Cerebellar nuclear complex (tissue), 1 donor: ENCODE measurements at places on chromosomes 4 and X.

DNA sequence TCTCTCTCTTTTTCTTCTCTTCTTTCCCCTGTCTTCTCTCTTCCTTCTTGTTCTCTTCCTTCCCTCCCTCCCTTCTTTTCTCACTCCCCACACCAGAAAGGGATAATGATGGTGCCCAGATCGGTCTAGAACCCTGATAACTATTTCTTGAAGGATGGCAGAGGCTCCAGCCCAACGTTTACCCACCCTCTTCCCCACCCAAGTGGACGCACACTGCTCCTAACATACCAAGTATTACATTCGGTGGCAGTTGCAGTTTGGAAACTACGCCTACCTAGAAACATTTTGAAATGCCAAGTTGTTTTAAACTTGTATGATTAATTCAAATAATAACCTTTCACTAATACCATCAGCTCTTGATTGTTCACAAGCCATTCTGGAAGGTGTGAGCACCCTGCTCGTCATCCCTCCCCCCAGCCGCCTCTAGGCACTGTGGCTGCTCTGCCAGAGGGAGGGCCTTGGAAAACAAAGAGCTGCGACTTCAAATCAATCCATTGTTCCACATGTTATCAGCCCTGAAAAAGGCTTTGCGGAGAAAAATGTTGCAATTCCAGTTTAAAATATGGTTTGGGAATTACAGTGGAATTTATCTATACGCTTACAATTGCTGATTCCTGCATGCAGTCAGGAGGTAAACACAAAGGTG lies 1017.5 kb upstream of the TENM3 start:
- DNase-seq, result no peak

DNA sequence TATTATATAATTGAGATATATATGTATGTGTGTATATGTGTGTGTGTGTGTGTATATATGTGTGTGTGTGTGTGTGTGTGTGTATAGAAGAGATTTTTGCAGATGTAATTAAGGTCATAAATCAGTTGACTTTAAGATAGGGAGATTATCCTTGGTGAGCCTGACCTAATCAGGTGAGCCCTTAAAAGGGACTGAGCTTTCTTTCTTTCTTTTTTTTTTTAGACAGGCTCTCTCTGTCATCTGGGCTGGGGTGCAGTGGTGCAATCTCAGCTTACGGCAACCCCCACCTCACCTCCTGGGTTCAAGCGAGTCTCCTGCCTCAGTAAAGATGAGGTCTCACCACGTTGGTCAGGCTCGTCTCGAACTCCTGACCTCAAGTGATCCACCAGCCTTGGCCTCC lies 155.1 kb upstream of the RASGEF1B start:
- DNase-seq, result no peak

- no peak for DNase-seq
These were observed 68.7 kb downstream of the ENPP6 start for GRCh38 chr4:184148738-184149637.

GRCh38 chr4:77669946-77670590 lies 64.4 kb downstream of the CXCL13 start:
- no peak for DNase-seq

- DNase-seq, result no peak
These were observed at the start of gene SLC49A3 for GRCh38 chr4:688854-689681. Gene SLC49A3, minus strand, starts transcription at chr4:689151. Its CDS starts 24 bp downstream, at chr4:689127.

DNA sequence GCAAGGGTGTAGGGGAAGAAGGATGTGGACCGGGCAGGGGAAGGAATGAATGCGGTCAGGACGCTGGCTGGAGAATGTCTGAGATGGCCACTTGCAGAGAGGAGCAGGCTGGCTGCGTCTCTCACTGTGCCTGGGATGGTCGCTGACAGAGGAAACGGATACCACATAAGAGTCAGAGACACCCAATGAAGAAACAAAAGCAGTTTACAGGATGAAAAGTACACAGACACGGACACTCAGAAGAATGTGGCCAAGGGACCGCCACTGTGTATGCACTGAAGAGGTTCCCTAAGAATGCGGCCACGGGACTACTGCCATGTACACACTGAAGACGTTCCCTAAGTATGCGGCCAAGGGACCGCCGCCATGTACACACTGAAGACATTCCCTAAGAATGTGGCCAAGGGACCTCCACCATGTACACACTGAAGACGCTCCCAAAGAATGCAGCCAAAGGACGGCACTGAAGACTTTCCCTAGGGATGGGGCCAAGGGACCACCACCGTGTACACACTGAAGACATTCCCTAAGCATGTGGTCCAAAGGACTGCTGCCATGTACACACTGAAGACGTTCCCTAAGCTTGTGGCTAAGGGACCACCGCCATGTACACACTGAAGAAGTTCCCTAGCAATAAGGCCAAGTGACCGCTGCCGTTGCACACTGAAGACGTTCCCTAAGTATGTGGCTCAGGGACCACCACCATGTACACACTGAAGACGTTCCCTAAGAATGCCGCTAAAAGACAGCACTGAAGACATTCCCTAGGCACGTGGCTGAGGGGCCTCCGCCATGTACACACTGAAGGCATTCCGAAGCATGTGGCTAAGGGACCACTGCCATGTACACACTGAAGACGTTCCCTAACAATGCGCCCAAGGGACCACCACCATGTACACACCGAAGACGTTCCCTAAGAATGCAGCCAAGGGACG lies 32.2 kb downstream of the DHRSX start:
- DNase-seq, result no peak

- no peak for DNase-seq
These were observed 18.6 kb downstream of the GRK4 start for GRCh38 chr4:2982012-2982411.

GRCh38 chrX:15874672-15875071 lies 20.1 kb upstream of the AP1S2 start:
- no peak for DNase-seq

GRCh38 chr4:121877041-121877773 lies 6.9 kb upstream of the BBS7 start:
- DNase-seq, result no peak

- DNase-seq, result no peak
These were observed 23.8 kb downstream of the CDKL5 start for GRCh38 chrX:18449236-18449635.

DNA sequence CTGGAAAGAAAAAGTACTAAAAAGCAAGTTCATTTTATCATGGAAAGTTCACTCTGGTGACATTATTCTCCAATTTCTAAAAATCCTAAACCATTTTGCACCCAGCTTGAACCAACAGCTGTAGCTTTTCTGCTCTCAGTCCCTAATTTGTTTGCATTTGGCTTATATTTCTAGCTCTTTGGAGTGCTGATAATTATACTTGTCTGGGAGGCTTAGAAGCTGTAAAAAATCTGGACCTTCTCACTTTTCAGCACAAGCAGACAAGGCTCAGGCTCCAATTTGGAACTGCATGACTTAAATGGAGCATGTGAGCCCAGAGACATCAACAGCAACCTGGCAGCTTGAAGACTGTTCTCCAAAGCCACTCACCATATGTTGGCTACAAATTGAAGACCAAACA lies 170.9 kb upstream of the PCDH18 start:
- DNase-seq, result no peak

DNA sequence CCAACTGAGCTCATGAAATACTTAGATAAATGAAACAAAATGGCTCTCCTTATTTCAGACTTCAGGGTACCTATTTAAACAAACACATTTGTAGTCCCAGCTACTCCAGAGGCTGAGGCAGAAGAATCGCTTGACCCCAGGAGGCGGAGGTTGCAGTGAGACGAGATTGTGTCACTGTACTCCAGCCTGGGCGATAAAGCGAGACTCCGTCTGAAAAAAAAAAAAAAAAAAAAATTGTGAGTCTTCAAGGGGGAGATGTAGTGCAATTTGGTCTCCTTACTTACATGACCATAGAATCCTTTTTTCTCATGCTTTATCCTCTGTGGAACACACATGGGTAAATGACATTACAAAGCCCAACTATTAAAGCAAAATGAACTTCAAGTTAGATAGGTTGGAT lies 2.3 kb upstream of the ADAMTS3 start:
- no peak for DNase-seq

GRCh38 chr4:67694662-67695061 lies 6.3 kb downstream of the UBA6 start:
- no peak for DNase-seq

- DNase-seq, result no peak
These were observed 186.3 kb upstream of the TENM3 start for GRCh38 chr4:182056866-182057265.

GRCh38 chrX:147958291-147958690 lies 22.8 kb upstream of the FMR1NB start:
- DNase-seq, result no peak

- DNase-seq, result no peak
These were observed at the start of gene PCDH7 for GRCh38 chr4:30720021-30720660. Gene PCDH7, plus strand, starts transcription at chr4:30720369. Its CDS starts 1,054 bp downstream, at chr4:30721423.

DNA sequence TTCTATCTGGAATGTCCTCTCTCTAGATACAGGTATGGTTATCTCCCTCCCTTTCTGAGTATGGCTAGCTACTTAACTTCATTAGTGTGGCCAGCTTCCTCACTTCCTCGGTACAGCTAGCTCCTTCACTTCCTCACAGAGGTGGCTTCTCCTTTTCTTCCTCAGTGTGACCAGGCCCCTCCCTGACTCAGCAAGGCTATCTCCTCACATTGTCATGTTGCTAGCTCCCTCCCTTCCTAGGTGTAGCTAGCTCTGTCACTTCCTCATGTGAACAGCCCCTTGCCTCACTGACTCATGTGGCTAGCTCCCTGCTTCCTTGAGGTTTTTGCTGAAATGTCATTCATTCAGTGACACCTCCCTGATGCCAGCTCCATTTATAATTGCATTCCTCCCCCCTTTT lies 67.3 kb upstream of the DDIT4L start:
- DNase-seq, result no peak

- DNase-seq, result no peak
These were observed 63.3 kb downstream of the GALNT7 start for GRCh38 chr4:173231916-173232315.

DNA sequence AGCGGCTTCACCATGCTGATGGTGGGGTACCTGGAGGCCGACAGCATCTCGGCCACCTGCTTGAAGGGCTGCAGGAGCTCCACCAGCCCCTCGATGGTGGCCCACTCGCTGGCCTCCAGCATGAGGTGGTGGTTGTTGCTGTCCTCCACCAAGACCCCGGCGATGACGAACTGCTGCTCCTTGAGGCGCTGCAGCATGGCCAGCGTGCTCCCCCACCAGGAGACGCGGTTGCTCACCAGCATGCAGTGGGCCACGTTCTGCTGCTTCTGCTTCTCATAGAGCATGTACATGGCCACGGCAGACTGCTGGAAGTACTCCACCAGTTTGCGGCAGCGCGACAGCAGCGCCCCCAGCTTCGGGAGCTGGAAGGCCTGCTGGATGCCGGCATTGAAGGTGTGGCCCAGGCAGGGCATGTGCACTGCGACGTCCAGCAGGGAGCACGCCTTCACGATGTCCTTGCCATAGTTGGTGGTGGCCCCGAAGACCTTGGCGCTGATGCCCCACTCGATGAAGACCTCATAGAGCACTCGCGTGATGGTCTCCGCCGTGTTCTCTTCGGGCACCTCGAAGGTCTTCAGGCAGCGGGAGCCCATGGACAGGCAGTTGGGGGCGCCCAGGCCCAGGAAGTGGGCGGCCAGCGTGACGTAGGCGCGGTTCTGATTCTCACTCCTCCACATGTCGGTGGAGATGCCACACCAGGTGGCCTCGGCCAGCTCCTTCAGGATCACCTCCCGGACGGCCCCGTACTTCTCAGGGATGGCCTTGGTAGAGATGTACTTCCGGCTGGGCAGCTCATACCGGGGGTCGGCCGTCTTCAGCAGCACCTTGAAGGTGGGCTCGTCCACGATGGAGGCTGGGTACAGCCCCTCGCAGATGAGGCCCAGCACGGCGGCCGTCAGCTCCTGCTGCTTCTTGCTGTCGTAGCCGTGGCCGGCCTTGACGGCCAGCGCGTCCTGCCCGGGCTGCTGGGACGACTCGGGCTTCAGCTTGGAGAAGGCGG lies 11.0 kb downstream of the DHRSX start:
- no peak for DNase-seq
